ENCODE measurements at places on chromosomes 6 and 20.

- DNase-seq, result no peak
Observed at GRCh38 chr6:55943329-55943728, 67.9 kb upstream of the BMP5 start.

GRCh38 chr6:33171016-33171879 lies 21.0 kb downstream of the COL11A2 start:
- DNase-seq, result no peak

DNA sequence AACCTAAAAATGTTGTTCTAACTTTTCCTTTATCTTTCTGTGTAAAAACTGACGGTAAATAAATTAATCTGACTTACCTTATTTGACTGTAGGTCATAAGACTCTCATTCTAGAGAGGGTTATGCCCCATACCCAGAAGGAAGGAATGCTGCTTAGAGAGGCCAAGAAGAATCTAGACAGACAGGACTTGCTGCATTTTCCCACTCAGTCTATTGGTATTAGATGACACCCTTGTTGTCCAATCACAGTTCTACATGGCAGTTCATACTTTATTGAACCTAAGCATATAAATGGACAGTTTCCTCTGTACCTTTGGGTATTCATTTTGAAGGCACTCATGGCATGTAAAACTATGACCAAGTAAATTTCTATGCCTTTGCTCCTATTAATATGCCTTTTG lies 359.6 kb upstream of the ID4 start:
- DNase-seq, result no peak

- no peak for DNase-seq
Observed at GRCh38 chr6:4705809-4706208, 70.4 kb upstream of the CDYL start.

DNA sequence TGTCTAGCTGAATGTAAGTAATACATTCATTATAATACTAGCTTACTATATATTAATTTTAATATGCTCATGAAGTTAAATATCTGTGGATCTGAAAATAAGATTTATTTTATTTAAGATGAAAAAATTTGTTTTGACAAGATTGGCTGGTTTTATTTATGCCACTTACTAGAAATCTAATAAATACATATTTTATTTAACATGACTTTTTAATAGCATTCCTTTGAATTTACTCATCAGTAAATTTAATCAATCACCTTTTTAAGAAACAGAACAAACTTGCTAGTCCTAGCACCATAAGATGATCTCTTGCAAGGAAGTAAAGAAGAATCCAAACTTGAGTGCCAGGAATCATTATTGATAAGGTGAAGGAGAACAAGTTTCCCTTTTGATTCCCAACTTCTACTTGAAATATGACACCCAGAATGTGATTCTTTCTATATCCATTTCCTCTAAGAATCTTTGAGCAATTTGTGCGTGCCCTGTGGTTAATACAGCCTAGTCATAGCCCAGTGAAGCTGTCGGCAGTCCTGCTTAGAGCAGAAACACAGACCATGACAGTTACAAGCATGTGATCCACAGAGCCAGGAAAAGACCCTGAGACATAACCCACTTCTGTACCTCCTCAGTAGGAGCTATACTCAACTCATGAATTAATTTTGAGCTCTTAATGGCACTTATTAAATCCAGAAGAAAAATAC lies 282.3 kb upstream of the QKI start:
- DNase-seq, result no peak

DNA sequence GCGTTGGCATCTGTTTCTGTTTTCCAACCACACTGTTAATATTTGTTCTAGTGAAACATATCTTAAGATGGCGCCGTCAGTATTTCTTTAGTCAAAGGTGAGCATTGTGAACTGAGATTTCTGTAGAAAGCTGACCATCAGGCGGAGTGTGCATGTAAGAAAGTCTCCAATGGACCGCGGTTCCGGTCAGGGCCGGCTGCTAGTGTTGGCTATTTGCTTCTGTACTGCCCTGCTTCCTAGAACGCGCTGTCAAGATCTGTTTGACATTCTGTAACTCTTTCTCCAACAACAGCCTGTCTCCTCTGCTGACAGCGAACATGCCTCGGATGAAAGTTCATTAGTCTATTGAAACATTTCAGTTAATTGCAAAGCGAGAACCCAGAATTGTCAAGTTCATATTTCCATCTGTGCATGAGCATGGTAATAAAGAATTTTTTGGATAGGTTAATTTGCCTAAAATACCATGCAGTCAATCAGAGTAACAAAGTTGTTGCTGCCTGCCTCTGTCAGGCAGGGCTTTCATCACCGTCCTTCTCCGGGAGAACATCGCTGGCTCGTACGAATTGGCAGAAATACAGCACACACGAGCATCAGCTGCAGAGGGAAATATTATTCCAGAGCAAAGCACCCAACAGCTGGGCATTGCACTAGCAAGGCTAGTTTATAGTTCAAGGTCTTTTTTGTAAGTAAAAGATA lies 369.1 kb downstream of the CDH4 start:
- DNase-seq, result no peak

DNA sequence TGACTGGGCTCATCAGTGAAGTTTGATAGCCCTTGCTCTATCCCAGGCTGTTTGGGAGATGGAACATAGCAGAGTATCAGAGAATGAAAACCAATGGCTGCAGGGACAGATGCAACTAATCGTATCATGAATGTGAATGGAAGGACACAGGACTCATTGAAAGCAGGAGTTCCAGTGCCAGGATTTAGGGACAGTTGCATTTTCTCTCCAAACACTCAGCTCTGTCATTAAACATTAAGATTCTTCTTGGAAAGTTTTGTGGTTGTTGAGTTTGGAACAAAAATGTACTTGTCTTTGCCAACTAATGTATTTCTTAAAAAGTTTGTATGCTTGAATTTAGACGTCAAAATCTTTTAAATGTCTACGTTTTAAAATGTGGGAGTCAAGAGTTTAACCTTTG lies 31.0 kb upstream of the GSTA5 start:
- no peak for DNase-seq

GRCh38 chr6:30857549-30857948 lies 26.8 kb upstream of the DDR1 start:
- no peak for DNase-seq

DNA sequence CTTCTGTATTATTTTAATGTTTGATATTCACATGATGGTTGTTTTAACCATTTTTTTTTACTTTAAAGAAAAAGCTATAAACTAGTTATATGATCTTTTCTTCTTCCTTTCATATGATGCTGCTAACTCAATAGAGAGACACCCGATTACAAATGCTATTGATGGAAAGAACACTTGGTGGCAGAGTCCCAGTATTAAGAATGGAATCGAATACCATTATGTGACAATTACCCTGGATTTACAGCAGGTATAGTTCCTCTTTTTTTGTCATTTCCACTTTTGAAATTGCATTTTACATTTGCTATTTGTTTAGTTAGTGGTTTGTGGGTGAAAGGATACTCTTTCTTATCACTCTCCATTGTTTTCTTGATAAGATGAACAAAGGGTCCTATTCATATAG lies 176.7 kb downstream of the LAMA2 start:
- no peak for DNase-seq

DNA sequence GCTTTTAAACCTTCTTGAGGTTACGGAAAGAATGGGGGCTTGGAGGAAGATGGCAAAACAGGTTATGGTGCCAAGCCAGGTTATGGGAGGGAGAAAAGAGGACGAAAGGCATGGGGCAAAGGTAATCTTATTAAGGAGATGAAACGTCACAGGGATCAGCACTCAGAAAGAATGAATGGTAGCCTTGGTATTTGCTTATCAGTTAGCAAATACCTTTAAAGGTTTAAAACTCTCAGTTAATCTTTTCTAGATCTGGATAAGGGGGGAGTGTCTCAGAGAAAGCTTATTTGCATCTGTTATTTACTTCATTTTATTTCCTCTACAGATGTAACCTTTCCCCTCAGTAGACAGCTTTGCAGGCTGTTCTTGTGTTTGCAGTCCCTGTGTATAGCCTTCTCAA lies 55.5 kb upstream of the EEF1E1 start:
- DNase-seq, result no peak

DNA sequence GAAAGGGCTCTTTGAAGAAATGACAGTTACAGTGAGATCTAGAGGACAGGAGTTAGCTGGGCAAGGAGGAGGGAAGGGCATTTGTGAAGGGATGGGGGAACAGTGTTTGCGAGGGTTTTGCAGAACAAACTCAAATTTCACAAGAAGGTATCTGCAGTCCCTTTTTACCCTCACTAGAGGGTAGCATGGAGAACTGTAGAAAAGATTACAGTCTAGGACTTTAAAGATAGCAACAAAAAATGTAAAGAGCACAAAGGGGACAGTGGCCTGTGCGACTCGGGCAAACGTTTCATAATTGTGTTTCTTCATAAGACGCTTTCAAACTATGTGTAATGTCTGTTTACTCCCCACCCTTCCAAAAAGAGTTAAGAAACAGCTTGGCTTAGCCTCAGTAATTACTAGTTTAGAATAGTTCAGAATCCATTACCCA lies 21.2 kb upstream of the ASXL1 start:
- no peak for DNase-seq
